ENCODE measurements at places on chromosomes 2 and 18.

- no peak for DNase-seq
These were observed 144.4 kb downstream of the MREG start for GRCh38 chr2:215868846-215869543.

DNA sequence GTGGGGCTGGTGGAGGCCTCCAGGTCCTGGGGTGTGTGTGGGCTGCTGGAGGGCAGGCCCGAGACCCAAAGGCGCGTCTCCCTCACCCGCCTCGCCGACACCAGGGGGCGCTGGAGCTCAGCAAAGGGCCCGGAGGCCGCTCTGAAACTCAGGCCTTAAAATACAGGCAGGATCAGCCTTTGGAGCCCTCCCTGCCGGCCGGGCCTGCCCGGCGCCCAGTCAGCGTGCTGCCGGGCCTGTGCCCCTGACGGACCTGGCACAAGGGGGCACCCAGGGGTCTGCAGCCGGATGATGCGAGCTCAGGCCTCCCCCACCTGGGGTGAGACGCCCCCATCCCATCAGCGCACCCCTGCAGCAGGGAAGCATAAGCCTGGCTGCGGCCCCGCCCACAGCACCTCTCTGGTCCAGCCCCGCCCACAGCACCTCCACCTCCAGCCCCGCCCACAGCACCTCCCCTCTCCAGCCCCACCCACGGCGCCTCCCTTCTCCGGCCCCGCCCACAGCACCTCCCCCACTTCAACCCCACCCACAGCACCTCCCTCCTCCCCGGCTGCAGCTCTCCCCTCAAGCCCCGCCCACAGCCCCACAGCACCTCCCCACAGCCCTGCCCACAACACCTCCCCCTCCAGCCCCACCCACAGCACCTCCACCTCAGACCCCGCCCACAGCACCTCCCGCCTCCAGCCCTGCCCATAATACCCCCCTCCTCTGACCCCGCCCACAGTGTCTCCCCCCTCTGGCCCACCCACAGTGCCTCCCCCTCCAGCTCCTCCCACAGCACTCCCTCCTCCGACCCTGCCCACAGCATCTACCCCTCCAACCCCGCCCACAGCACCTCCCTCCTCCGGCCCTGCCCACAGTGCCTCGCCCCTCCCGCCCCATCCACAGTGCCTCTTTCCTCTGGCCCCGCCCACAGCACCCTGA lies 92.8 kb upstream of the OTOS start:
- no peak for DNase-seq

- DNase-seq = no peak
These were observed 157.3 kb upstream of the ALKAL2 start for GRCh38 chr2:444937-445884.

GRCh38 chr2:71006955-71007799 lies 12.5 kb upstream of the TEX261 start:
- no peak for DNase-seq

DNA sequence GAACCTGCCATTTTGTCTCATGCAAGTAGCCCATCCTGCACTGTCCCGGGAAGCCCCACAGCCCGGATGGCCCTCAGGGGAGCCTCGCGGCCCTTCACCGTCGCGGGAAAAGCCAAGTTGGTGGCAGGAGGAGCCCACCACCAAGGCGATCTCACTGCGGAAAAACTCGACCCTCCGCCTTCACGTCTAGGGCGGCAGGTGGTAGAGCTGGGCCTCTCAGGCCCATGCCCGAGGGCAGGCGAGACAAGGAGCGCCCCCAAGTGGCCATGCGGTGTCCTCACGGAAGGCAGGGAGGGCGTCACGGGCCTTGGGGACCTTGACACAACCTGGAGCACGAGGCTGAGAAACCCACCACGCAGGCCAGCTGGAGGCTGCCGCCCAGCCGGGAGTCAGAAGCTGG lies 34.8 kb upstream of the SKA1 start:
- no peak for DNase-seq

- no peak for DNase-seq
These were observed 30.8 kb upstream of the LRP2 start for GRCh38 chr2:169393068-169393590.

- no peak for DNase-seq
These were observed 12.1 kb downstream of the NEURL3 start for GRCh38 chr2:96493072-96493471.

DNA sequence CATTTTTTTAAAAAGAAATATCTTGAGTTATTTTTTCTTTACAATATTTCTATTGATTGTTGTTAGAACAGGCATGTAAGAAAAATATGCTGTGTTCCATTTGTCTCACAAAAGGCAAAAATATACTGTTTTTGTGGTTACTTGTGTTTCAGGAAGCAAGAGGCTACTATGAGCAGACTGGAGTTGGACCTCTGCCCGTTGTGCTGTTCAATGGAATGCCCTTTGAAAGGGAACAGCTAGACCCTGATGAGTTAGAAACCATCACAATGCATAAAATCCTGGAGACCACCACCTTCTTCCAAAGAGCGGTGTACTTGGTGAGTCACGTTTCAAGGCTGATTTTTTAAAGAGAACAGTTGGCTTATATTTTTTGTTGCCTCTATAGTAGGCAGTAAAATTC lies 54.7 kb downstream of the UGGT1 start:
- no peak for DNase-seq

Measured in cortex of kidney (tissue), 1 donor.